ENCODE measurements at places on chromosomes 2 and 18. TPM values are rescaled to one million over a fixed set of nuclear protein-coding genes. Genes with fewer than 3 reads are reported as not detected.

GRCh38 chr2:134107402-134107801 is 146.5 kb upstream of the MGAT5 start:
- H3K27ac ChIP-seq: no peak overlapping the region
- H3K27me3 ChIP-seq: no peaks in the 10 kb centered on the region
- DNase-seq: no peak
- H3K36me3 ChIP-seq: no peaks in the 10 kb centered on the region

The KCNE4 gene
- polyA plus RNA-seq: 8.7 TPM

GRCh38 chr2:109690822-109691541 is 76.8 kb downstream of the SOWAHC start:
- no peaks in the 10 kb centered on the region for H3K36me3 ChIP-seq
- H3K27ac ChIP-seq: peak overlapping the region; percentile 94
- H3K27me3 ChIP-seq: no peaks in the 10 kb centered on the region
- peaks cover 5% of the 10 kb centered on the region for H3K4me1 ChIP-seq
- no peak overlapping the region for H3K4me3 ChIP-seq

- H3K36me3 ChIP-seq: no peaks in the 10 kb centered on the region
- H3K27ac ChIP-seq: no peak overlapping the region
- no peak overlapping the region for H3K4me3 ChIP-seq
- DNase-seq: no peak
- no peaks in the 10 kb centered on the region for H3K27me3 ChIP-seq
Observed at GRCh38 chr2:74902281-74902860, 56.1 kb upstream of the POLE4 start.

DNA sequence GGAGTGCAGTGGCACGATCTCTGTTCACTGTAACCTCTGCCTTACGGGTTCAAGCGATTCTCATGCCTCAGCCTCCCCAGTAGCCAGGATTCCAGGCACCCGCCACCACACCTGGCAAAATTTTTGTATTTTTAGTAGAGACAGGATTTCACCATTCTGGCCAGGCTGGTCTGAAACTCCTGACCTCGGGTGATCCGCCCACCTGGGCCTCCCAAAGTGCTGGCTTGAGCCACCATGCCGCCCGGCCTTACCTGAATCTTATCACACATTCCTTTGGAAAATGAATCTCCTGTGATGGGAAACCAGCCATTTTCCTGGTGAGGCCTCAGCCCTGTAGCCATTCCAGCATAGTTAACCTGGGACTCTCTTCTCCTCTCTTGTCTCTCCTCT is 57.8 kb downstream of the HPCAL1 start:
- H3K27ac ChIP-seq: no peak overlapping the region
- H3K36me3 ChIP-seq: no peaks in the 10 kb centered on the region
- no peak overlapping the region for H3K4me3 ChIP-seq
- H3K4me1 ChIP-seq: no peaks in the 10 kb centered on the region
- H3K27me3 ChIP-seq: no peaks in the 10 kb centered on the region
- no peak for DNase-seq

GRCh38 chr2:118498943-118499342 is 348.5 kb downstream of the EN1 start:
- H3K27ac ChIP-seq: no peak overlapping the region
- no peak overlapping the region for H3K4me3 ChIP-seq
- no peaks in the 10 kb centered on the region for H3K27me3 ChIP-seq
- no peaks in the 10 kb centered on the region for H3K36me3 ChIP-seq

The GAREM1 gene
- polyA plus RNA-seq: 2.4 TPM

GRCh38 chr2:232600053-232600773 is 33.2 kb upstream of the EFHD1 start:
- H3K4me1 ChIP-seq: no peaks in the 10 kb centered on the region
- H3K27ac ChIP-seq: no peak overlapping the region
- peak; percentile 48 for DNase-seq
- no peak overlapping the region for H3K4me3 ChIP-seq

DNA sequence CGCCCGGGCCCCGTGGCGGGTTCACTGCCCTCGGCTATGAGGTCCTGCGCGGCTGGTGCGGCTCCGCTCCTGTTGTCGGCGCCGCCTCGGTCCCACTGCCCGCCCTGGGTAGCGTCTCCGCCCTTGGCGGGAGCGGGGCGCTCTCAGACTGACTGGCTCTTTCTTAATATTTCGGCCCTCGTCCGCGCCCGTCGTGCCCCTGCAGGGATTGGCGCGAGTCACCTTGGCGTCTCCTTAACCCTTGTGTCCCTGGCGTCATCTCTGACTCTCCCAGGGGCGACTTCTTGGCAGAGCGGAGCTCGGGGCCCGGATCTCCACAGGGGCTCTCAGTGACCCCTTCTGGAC is 1.3 kb downstream of the PTMA start:
- H3K27ac ChIP-seq: peak overlapping the region; percentile 90
- H3K36me3 ChIP-seq: no peaks in the 10 kb centered on the region
- no peaks in the 10 kb centered on the region for H3K27me3 ChIP-seq
- DNase-seq: peak; percentile 77

DNA sequence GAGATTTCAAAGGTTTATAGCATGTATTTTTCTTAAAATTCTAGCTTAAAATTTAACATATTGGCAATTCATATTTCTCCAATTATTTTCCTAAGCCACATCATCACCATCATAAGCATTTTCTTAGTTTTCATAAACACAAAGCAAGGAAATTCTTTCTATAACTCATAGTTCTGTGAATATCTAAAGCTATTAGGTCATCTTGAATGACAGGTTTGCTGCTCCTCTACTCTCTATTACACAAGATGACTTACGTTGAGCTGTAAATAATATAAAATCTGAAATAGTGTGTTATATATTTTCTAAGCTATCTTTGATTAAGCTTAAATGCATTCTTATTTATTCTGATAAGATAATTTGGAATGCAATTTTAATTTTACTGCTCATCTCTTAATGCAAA is 984.6 kb upstream of the CNTNAP5 start:
- H3K4me3 ChIP-seq: no peak overlapping the region
- no peak overlapping the region for H3K27ac ChIP-seq
- no peaks in the 10 kb centered on the region for H3K27me3 ChIP-seq

DNA sequence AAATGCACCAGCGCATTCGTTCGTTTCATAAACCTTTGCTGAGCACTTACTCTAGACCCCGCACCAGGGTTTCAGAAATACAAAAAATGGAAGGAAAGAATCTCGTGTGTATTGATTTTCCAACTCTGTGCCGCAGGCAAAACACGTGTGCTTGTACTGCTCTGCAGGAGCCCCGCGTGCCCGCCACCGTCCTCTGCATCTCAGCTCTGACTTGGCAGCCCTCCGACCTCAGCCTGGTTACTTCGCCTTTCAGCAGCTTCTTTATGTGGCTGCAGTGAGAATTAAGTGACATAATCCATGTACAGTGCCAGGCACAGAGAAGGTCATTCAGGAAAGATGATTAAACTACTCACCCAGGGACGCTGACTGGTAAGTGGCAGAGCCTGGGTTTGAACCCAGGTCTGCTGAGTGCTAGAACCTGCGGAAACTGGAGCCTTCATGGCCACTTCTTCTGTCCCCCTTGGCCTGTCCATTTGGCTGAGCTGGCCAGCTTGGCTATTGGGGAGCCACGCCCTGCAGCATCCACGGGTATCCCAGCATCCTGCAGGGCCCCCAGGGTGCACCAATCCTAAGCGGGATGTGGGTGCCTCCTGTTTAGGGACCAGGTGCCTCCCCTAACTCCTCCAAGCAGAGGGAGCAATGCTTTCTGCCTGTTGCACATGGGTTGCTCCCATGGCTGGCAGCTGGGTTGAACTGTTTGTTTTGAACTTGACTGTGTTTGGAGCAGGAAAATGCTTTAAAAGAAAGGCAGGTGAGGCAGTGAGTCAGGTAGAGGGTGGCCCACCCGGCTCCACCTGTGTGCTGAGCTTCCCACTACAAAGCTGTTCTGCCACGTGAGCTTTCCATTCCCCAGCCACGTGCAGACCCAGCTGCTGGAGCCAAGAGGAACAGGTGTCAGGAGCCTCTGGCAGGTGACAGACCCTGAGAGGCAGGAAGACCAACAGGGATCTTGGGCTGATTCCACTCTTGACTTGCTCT is 34.3 kb downstream of the INHBB start:
- H3K27me3 ChIP-seq: no peaks in the 10 kb centered on the region
- no peaks in the 10 kb centered on the region for H3K4me1 ChIP-seq
- peak; percentile 15 for DNase-seq
- no peaks in the 10 kb centered on the region for H3K36me3 ChIP-seq
- no peak overlapping the region for H3K27ac ChIP-seq
- H3K4me3 ChIP-seq: no peak overlapping the region

The LINC00305 gene
- polyA plus RNA-seq: not detected

The TTN gene
- polyA plus RNA-seq: 0.63 TPM

The PMAIP1 gene
- 1.0 TPM for polyA plus RNA-seq

DNA sequence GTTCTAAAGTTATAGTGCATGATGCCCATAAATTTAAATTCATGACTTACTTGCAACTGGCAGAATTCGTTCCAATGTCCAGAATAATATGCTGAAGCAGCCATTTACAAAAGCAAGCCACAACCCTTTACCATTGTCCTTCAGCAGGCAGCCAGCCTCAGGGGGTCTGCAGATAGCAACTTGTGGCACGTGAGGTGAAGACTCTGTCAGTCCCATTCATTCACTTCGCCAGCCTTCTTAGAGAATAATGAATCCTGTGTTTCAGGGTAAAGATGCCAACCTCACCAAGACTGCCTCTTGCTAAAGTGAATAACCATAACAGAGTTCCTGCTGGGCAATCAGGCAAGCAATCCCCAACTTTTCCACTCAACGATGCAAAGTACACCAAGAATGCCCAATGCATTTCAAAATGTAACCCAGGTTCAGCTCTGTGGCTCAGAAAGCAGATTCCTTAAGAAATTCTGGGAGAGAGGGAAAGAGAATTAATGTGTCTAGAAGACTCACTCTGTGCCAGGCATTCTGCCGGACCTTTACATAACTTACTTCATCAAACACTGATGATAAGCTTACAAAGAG is 315.4 kb downstream of the NCKAP5 start:
- no peaks in the 10 kb centered on the region for H3K4me1 ChIP-seq
- no peak overlapping the region for H3K4me3 ChIP-seq
- H3K27ac ChIP-seq: no peak overlapping the region
- DNase-seq: no peak

The ADGRF3 gene
- polyA plus RNA-seq: not detected

The RFTN2 gene
- polyA plus RNA-seq: 8.0 TPM

The LIMS3 gene
- polyA plus RNA-seq: not detected

DNA sequence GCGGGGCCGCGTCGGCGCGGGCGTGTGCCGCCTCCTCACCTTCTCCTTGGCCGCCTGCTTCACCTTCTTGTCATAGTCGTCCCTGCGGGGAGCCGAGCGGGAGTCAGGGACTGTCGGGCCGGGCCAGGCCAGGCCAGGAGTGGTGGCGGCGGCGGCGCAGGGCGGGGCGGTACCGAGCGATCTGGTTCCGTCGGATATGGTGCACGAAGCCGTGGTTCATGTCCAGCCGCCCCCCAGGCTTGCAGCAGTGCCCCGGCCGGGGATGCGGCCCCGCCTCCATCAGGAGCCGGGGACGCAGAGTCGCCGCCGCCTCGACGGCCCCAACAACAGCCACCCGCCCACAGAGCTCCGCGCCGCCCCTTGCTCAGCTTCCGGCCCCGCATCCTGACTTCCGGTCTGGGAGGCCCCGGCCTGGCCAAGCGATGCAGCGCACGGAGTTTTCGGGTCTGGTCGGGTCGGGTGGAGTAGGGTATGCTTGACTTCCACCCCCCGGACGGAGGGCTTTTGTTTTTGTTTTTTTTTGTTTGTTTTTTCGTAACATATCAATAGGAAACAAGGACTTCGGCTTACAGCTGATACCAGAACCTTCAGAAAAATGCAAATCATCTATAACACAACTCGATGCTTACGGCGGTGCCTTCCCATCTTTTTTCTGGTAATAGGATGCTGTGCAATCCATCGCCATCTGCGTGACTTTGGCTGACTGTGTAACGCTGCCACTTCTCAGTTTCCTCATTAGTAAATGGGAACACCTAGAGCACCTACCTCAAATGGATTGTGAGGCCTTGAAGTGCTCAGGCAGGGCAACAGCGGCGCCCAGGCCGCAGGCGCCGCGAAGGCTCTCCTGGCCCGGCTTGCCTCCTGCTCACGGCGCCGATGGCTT is at the start of gene C2orf68:
Gene C2orf68, minus strand, starts transcription at position 362 of the 883 bp plus-strand sequence. Its CDS starts 82 bp downstream, at position 280.
- H3K36me3 ChIP-seq: peaks cover 1% of the 10 kb centered on the region
- peak; percentile 97 for DNase-seq
- no peaks in the 10 kb centered on the region for H3K4me1 ChIP-seq
- peak within 1 kb of the TSS; percentile 74 for H3K4me3 ChIP-seq
- no peak within 1 kb of the TSS for H3K27ac ChIP-seq

Measured in aorta (tissue), 5 donors.